ENCODE measurements at places on chromosomes 4 and X.
A peak's percentile ranks its signal among the peaks of the same experiment; 100 is the strongest.

- no peak for DNase-seq
These were observed 105.0 kb downstream of the SHROOM3 start for GRCh38 chr4:76539979-76540378.

DNA sequence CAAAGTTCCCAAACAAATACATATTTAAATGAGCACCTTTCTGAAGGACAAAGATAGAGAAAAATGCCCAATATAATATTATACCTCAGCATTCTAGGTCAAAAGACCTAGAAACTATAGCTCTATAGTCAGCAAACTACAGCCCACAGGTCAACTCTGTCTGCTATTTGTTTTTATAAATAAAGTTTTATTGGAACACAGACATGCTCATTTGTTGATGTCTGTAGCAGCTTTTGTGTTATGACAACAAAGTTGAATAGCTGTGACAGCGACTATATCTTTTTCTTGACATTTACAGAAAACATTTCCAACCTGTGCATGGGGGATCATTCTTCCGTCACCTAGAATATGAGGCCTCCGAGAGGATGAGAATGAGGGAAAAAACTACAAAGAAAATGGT lies 48.7 kb upstream of the WDR19 start:
- DNase-seq: no peak

GRCh38 chrX:25196221-25196620 lies 180.5 kb upstream of the ARX start:
- no peak for DNase-seq

DNA sequence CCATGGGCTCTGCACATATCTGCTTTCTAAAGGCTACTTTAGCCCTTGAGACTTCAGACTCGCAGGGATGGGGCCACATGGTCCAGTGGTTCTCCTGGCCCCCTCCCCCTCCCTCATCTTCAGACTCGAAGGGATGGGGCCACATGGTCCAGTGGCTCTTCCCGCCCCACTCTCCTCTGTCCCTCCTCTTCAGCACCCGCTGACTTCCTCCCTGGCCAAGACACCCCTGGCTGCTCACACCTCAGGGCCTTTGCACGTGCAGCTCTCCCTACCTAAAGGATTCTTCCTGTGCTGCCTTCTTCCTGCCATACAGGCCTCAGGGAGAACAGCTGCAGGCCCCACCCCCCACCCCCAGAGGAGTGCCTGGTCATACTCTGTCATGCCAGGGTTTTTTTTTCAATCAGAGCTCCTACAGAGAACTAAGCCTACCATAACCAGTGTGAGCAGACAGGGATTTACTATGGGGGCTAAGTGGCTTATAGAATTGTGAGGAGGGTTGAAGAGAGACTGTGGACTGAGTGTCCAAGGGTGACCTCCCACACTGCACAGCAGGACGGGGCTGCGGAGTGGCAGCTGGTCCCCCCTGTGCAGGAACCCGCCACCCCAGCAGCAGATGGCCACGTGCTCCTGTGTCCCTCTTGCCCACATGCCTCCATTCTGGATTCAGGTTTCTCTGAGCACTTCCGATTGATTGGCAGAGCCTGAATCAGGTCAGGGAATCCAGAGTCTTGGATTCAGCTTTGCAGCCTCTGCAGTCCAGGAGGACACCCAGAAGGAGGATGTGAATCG lies 6.1 kb upstream of the SPON2 start:
- no peak for DNase-seq

DNA sequence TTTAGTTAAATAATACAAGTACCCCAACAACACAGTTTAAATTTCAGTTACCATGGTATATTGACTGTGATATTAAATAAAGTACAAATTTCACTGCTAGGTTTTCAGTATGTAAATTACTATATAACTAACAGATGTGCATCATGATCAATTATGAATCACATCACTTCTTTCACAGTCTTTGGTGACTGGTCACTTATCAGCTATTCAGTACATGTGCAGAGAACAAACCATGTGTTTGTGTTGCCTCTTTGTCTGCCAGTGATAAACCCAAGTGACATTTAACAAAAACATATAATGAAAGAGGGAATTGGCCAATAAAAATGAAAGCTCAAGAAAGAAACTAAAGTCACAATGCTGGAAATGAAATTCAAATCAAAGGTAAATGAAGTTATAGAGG lies 249.3 kb downstream of the CHIC1 start:
- no peak for DNase-seq

DNA sequence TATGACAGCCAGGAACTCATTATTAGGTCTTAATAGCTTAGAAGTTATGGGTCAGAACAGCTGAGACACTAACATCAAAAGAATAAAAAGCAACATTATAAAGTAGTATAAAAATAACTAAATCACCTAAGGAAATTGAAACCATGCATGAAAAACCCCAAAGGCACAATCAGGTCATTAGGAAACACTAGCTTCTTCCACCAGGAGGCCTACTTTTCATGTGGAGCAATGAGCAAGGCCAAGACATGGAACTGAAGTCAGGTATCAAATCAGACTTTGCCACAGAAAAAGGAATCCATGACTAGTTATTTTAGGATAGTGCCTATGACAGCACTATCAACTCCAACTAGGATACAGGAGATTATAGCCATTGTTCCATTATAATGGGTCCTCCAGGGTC lies 7.9 kb downstream of the HUWE1 start:
- no peak for DNase-seq

- no peak for DNase-seq
These were observed 1030.3 kb upstream of the LCORL start for GRCh38 chr4:19051831-19052230.

GRCh38 chr4:41795796-41796385 lies 47.4 kb upstream of the PHOX2B start:
- DNase-seq: no peak

GRCh38 chr4:54572152-54572542 lies 85.6 kb upstream of the KIT start:
- DNase-seq: no peak

DNA sequence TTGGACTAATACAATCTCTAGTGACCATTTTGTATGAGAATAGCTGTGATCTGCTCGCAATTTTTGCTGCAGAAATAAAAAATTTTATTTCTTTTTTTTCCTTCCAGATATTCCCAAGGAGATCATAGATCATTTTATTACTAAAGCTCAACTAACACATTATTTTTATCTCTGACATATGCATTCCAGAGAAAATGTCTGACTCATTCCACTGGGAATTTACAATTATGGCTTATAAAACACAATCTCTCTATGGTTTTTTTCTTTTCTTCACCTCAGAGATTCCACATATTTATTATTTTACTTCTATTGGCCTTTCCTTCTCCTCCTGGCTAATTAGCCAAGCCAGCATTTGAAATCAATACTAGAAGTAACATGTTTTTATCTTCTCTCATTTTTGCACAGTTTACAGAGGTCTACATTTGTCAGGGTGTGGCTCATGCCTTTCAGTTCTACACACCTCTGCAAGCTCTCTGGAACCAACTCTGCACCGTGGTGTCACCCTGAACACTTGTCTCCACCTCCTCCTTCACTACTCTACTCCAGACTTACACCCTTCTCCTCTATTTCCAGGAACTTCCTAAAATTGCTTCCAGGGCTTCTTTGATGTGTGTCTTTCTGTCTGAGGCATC lies 59.8 kb upstream of the GPM6A start:
- no peak for DNase-seq

GRCh38 chr4:167100120-167100519 lies 134.2 kb downstream of the SPOCK3 start:
- DNase-seq: no peak

DNA sequence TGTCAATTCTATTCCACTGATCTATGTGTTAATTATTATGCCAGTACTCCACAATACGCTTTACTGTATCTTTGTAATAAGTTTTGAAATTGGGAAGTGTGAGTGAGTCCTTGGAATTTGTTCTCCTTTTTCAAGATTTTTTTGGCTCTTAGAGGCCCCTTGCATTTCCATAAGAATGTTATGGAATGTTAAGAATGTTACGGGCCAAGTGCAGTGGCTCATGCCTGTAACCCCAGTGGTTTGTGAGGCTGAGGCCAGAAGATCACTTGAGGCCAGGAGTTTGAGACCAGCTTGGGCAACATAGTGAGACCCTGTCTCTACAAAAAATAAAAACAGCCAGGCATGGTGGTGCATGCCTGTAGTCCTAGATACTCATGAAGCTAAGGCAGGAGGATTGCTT lies 167.6 kb upstream of the CXorf66 start:
- DNase-seq: no peak

DNA sequence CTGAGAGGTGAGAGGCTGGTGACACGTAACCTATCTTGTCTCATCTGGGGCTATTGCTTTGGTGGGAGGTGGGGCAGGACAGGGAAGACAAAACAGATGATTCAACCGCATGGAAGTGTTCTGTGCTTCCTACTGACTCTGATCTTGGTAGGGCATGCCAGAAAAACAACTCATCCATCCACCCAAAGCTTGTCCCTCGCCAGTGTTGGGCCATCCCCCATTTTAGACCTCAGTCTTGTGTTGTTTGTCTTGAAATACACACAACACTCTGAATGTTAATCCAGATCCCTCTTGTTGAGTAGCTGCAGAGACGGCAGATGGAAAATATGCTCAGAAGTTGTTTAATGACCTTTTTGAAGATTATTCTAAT lies 377 bp downstream of the CHRNA9 start:
- DNase-seq: no peak

DNA sequence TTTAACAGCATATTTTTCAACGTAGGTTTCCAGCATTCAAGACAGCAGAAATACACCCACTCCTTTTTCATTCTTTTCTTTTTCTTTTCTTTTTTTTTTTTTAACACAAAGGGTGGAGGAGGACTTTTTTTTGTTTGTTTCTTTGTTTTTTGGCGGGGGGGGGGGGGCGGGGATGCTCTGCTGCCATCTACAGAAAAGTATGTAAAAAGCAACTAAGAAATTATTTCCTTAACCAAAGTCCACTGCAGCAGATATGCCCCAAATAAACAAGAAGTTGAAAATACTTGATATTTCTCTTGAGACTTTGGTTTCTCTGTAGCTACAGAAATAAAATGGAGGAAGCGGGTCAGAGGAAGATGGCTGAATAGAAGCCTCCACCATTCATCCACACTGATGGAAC lies 63.2 kb upstream of the PBDC1 start:
- no peak for DNase-seq

GRCh38 chr4:61011051-61011450 lies 189.1 kb upstream of the ADGRL3 start:
- DNase-seq: no peak

DNA sequence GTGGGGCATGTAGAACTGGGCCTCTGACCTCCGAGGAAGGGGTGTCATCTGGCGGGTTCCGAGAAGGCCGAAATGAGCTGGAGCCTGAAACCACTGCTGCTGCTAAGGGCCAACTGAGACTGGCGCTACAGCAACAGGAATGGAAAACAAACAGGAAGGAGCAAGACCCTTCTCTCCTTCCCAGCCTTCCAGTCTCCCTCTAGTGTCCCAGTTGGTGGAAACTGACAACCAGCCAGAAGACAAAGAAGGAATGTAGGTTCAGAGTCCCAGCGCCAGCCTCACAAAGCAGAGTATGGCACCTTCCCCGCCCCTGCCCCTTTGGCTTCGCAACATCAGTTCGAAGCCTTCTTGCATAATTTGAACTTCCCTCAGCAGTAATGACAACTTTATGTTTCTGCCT lies 24.4 kb upstream of the PDZD4 start:
- no peak for DNase-seq

DNA sequence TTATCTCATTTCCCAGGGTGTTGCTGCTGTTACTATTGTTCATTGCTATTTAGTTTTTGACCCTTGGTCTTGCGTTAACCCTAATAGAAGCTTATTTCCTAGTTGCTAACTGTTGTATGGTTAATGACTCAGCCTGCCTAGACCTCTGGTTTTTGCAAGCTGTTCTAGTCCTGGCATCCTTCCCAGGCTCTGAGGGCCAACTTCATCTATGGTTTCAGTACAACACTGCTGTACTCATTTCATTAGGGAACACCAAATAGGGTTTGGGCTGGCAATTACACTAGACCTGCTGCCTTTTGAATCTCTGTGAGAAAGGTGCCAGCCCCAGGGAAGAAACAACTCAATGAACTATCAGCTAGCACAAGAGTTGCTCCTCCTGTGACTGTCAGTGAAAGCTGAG lies 59.6 kb downstream of the DCX start:
- DNase-seq: no peak

DNA sequence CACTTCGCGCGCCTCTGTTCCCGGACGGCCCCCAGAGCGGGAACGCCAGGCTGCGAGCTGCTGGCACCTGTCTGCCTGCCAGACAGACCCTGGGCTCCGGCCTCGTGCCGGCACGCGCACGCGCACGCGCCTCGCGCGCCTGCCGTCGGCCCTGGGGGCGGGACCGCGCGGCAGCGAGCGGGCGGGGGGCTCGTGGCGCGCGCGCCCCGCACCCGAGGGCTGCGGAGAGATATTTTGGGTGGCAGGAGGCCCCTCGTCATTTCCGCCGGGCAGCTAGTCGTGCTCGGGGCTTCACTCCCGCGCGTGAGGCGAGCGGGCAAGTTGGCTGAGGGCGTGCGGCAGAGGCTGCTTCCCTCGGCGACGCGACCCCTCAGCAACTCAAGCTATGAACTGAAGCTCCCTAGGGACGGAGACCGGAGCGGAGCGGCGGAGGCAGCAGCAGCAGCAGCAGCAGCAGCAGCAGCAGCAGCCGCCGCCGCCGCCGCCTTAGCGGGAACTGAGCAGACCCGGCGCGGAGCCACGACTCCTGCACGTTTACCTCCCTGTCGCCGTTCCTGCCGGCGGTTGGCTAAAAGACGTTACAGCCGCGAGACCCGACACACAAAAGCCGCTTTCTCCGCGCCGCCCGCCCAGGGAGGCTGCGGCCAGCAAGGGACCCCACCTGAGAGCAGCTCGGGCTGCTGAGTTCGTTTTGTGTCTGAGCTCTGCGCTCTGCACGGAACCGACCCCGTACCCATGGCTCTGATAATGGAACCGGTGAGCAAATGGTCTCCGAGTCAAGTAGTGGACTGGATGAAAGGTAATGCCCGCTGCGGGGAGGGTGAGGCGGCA lies at the start of gene CNKSR2:
Gene CNKSR2 (plus strand): TSS at position 256 of the 831 bp plus-strand sequence. CDS start 480 bp downstream, at position 736.
- DNase-seq: peak; percentile 41

GRCh38 chr4:83783215-83783614 lies 247.3 kb downstream of the GPAT3 start:
- no peak for DNase-seq

- DNase-seq: no peak
These were observed 21.5 kb downstream of the NELFA start for GRCh38 chr4:1987296-1987695.

GRCh38 chrX:46624090-46624786 lies 50.7 kb downstream of the CHST7 start:
- DNase-seq: no peak

- DNase-seq: no peak
These were observed 23.6 kb downstream of the CA5B start for GRCh38 chrX:15761564-15762191.

- no peak for DNase-seq
These were observed 97.2 kb downstream of the MAB21L2 start for GRCh38 chr4:150679018-150679764.
